Stimulated activated CD8-positive, alpha-beta memory T cell treated with anti-CD3 and anti-CD28 coated beads, Interleukin-2, amount 100 ng/mL, for 1 hour (primary cell): ENCODE measurements at places on chromosomes 6 and 20.

DNA sequence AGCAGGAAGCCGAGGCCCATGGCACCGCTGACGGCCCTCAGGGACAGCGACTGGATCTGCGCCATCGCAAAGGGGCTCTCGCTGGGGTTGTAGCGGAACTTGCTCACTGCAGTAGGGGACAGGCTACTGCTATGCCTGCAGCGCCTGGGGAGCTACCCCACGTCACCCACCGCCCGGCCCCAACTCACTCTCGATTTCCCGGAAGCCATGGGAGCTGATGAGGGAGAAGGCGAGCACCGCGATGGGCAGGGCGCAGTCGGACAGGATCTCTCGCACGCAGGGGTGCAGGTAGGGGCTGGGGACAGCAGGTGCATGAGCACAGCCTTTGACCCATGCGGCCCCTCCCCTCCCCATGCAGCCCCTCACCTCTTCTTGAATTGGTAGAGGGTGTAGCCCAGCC is 9.8 kb downstream of the SLC4A11 start:
- DNase-seq = no peak

DNA sequence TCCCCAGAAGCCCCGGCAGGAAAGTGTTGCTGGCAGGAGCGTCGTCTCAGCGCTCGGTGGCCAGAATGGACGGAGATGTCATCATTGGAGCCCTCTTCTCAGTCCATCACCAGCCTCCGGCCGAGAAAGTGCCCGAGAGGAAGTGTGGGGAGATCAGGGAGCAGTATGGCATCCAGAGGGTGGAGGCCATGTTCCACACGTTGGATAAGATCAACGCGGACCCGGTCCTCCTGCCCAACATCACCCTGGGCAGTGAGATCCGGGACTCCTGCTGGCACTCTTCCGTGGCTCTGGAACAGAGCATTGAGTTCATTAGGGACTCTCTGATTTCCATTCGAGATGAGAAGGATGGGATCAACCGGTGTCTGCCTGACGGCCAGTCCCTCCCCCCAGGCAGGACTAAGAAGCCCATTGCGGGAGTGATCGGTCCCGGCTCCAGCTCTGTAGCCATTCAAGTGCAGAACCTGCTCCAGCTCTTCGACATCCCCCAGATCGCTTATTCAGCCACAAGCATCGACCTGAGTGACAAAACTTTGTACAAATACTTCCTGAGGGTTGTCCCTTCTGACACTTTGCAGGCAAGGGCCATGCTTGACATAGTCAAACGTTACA is 817 bp downstream of the GRM1 start:
- no peak for DNase-seq

DNA sequence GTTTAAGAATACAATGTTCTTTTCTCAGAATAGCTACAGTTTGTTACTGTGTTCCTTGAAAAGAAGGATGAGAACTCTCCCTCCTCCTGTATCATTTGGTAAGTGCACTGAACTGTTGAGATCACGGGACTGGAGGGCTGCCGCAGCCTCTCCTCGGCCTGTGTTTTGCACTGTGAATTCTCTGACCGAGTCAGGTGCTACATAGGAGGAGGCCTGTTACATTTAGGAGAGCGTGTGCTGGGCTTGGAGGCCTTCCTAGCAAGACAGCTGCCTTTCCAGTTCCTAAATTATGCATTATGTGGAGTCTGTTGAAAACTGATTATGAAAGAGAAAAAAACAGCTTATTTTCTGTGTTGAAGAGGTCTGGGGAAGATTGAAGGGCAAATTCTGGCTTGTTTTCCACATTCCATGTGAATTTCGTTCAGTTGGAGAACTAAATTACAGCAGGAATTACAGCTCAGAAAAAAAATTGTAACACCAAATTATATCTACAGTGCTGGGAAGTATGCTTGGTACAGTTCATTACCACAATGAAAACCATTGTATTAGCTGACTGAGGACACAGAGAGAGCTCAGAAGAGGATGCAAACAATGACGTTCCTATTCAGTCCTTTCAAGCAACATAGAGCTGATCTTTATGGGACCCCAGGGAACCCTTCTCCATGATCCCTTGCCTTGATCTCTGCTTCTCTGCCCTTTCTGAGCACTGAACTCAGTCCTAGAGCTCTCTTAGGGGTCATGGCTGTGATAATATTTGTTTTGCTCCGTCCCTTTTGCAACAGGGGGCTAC is 2.8 kb downstream of the TMC2 start:
- no peak for DNase-seq

- DNase-seq = no peak
These were observed 1.4 kb downstream of the CUTA start for GRCh38 chr6:33416386-33417127.

DNA sequence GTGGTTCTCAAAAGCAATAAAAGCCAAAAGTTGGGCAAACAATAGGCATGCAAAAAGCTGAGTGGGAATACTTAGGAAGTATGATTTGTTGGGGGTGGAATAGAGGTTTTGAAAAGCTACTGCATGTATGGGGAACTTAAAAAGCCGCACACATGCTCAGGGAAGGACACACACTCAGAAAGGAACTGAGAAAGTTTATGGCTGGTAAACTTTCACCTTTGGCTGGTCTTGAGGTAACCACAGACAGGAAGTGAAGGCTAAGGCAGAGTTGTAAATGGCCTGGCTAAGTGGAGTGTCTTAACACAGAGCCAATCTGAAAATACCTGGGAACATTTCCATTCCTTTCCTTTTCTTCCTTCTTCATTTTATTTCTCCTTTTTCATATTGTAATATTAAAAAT is 134.5 kb upstream of the EXOC2 start:
- no peak for DNase-seq

DNA sequence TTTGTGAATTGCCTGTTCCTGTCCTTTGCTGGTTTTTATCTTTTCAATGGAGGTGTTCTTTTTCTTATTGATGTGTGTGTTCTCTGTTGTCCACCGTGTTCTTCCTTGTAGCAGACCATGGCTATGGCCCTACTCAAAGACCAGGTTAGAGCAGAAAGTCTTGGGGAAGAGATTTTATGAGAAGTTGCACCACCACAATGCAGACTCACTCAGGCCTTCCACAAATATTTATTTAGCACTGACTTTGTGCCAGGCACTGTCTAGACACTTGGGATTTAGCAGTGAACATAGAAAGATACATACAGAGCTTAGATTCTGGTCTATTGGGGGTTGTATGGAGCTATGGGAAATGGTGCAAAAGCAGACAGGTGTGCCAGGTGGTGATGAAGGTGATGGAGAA is 98.8 kb downstream of the DTD1 start:
- DNase-seq = no peak

GRCh38 chr6:14232889-14233288 is 115.3 kb downstream of the CD83 start:
- DNase-seq = no peak

DNA sequence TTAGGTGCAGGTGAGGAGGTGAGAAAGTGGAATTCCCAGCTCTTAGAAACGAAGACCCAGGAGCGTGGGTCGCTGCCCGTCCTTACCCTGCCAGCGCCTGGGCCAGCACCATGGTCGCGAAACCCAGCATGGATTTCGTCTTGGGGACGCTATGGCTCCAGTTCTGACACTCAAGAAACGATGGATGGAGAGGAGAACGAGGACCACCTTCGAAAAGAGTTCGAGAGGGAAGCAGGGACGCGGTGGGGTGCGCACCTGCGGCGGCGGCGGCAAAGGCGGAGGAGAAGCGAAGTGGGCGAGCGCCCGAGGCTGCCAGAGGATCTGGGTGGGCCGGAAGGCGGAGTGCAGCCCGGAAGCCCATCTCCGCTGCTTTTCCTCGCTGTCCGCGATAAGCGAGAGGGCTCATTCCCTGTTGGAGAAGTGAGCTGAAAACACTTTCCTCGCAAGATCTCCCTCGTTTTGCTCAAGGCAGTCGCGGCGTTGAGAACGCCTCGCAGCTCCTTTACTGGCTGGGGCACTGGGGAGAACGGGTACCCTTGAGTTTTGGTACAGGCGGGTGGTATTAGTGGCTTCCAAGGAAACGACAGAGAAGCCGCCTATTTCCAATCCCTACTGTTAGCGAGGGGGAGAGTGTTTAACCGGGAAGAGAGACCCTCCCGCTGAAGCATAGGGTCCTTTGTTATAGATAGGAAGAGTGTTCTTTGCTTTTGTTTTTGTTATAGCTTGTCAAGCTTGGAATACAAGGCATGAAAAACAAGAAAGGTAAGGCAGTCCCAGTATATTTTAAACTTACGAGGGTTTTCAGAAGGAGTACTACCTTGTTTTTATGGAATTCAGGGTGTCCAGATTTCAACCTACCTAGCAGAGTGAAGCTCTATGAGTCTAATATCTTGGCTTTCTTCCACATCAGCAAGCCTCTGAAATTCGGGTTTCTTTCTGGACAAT is 109.5 kb downstream of the TRIM27 start:
- DNase-seq = no peak

DNA sequence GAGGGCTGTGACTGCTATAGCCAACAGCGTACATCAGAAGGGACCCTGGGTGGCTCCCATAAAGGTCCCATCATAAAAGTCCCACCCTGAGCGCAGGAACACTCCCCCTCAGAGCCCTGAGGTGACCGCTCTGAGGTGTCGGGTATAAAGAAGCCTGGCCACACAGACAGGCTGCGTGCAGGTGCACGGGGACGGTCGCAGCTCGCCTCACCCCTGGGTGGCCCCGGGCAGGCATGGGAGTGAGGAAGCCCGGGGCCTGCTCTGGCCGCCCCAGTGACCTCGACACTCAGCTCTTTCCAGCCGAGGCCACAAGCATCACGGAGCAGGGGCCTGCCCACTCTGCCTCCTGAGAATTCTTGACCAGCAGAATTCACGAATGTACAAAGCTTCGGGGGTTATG is 14.4 kb upstream of the RNASET2 start:
- DNase-seq = no peak

DNA sequence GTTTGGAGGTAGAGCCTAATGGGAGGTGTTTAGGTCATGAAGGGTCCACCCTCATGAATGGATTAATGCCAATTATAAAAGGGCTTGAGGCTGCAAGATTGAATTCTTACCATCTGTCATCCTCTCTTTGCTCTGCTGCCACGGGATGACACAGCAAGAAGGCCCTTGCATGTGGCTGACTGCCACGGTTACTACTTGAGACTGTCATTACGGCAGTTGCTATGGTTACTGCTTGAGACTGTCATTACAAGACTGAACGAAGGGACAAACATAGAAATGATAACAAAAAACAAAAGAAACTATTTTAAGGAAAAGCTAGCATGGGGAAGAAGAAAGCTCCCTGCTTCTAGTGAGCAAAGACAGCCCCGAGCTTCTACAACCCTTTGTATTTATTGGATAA is 715.0 kb downstream of the TFAP2A start:
- no peak for DNase-seq

DNA sequence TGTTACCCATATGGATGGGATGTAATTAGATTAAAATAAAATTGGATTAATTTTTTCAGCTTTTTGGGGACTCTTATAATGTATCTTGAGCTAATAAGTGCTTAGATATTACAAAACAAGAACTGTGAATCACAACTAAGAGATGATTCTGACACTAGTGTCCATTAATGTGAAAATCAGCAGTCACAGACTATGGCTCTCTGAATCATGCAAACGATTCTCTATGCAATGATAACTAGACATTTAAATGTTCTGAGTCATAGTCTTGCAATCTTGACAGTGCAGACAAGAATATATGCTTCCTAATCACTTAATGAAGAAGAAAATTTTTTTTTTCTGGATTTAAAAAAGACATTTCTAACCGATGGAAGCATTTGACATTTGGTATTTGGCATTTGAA is 82.2 kb upstream of the OPRM1 start:
- DNase-seq = no peak

- no peak for DNase-seq
These were observed 95.6 kb downstream of the TOX2 start for GRCh38 chr20:44010162-44010704.

GRCh38 chr6:30142665-30143064 is 6.7 kb downstream of the TRIM40 start:
- DNase-seq = no peak

DNA sequence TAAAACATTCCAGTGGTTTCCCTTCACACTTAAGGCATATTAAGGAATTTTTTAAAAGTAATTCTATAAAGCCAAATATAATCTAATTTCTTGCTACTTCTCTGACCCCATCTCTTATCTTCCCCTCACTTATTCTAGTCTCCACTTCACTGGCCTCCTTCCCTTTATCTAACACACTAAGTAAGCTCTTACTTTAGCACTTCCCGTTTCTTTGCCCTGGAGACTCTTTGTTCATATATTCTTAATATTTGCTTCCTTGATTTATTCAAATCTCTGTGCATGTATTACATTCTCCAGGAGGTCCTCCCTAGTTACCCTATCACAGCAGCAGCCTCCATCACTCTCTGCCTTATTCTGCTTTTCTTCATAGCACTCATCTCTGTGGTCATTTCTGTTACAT is 20.3 kb downstream of the GTPBP2 start:
- DNase-seq = no peak

DNA sequence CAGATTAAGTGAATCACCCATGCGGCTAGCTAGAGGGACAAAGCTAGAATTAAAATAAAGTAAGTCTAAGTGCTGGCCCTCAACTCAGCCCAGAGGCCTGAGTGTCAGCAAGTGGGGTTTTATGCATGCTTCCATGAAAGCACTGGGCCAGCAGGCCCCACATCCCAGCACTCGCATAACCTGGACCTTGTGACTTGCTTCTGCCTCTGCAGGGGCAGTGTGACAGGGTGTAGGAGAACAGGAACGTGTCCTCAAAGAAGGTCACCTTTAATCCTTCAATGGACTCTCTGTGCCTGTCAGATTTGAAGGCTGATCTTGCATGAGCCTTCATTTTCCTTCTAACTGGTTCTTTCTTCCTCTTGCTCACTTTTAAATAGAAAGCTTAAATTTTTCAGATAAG is 183.4 kb downstream of the ALDH8A1 start:
- DNase-seq = no peak

DNA sequence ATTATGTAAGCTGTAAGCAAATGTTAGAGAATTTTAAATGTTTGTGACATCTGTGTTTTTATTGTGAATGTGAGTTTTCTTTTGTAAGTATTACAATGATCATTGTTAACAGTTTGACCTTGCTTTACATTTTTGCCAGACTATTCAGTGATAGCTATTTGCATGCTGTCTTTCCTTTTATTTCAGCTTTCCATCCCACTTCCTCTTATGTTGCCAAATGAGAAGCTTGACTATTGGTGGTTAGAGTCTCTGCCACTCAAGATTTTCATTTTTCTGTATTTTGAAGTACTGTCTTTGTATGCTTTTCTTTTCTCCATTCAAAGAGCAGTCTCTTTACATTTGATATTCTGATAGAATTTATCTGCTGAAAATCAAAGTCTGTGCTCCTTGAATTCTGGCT is 104.1 kb downstream of the PRIM2 start:
- DNase-seq = no peak

- no peak for DNase-seq
These were observed 80.7 kb upstream of the MRAP2 start for GRCh38 chr6:83952830-83953229.

GRCh38 chr6:150967910-150968309 is 102.4 kb downstream of the MTHFD1L start:
- DNase-seq = no peak

- no peak for DNase-seq
These were observed 48.5 kb downstream of the SLC22A1 start for GRCh38 chr6:160170018-160170680.

GRCh38 chr6:98547634-98548033 is 286.7 kb upstream of the POU3F2 start:
- no peak for DNase-seq

- DNase-seq = no peak
These were observed 173.8 kb downstream of the VEGFA start for GRCh38 chr6:43943781-43944250.
